Stimulated activated CD8-positive, alpha-beta memory T cell treated with anti-CD3 and anti-CD28 coated beads, Interleukin-4, amount 100 ng/mL, for 4 hours (primary cell): ENCODE measurements at places on chromosomes 12 and 14.

GRCh38 chr12:63093711-63094110 is 57.3 kb downstream of the AVPR1A start:
- DNase-seq: no peak

- no peak for DNase-seq
Observed at GRCh38 chr12:4331221-4331620, 10.2 kb downstream of the TIGAR start.

- no peak for DNase-seq
Observed at GRCh38 chr12:14995583-14996425, 23.0 kb downstream of the PDE6H start.

- peak; percentile 57 for DNase-seq
Observed at GRCh38 chr14:67487937-67488893, at the start of gene TMEM229B. TSS of gene TMEM229B (minus strand) at chr14:67488721. CDS start at chr14:67473923, 14,798 bp downstream.

DNA sequence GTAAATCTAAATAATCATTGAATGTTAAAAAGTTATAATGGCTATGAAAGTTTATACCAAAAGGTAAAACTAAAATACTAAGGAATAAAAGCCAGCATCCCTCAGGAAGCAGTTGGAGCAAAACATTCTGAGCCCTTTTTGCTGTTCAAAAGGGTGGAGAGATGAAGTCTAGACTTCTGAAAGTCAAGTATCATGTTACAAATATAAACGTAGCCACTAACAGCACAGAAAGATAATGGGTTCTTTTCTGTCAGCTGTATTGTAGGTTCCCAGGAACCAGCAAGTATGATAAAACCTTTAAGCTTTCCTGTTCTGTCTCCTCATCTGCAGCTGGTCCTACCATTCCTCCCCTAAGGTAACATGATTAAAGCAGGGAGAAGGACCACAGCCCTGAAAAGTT is 16.4 kb upstream of the PLD4 start:
- no peak for DNase-seq

DNA sequence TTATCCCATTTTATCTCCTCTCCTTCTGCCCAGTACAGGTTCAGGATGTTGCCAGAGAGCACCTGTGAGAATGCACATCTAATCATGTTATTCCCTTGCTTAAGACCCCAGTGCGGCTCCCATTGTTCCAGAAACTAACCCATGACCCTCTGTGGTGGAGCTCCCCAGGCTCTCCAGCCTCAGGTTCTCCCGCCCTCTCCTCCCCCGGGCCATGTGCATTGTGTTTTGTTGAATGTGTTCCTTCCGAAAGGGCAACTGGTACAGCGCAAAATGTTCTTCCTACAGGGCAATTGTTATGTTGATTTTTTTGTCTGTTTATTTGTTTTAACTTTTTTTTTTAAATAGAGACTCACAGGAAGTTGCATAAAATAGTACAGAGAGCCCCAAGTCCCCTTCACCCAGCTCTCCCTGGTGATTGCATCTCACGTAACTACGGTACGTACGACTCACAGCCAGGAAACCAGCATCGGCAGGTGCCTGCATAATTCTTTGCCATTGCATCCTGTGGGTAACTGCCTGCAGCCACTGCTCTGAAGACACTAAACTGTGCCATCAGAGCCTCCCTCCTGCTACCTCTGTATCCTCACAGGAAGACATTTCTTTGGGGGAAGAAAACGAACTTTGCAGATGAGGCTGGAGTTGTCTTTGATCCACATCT is 31.2 kb downstream of the TMEM132C start:
- DNase-seq: no peak

- no peak for DNase-seq
Observed at GRCh38 chr14:65565948-65566347, 153.4 kb downstream of the FUT8 start.

GRCh38 chr12:117147639-117148038 is 42.6 kb downstream of the FBXO21 start:
- no peak for DNase-seq

DNA sequence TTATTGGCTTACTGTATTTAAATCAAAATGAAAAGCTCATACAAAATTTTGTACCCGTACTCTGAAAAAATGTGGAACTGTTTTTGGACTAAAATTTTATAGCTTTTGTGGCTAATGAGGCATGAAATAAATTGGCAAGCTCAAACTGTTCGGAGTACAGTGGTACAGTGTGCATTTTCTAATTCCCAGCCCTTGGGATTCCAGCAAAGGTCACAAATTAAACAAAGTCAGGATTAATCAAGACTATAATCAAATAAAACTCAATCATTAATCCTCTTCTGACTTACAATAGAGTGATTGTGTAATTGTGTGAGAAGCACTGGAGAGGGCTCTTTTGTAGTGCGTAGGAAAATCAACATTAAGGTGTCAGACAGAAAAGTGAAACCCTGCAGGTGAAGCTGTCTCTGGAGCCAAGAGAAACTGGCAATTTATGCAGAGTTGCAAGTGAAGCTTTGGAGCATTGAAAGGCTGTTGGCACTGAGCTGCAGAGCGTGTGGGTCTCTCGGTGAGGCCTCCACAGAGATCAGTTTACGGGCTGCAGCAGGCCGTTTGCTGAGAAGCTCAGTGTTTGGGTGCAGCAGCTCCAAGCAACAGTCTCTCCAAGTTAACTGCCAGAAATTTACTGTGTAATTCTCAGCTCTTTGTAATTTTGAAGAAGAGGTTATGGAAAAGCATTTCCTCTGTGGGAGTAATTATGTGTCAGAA is 275.9 kb downstream of the FBXL14 start:
- no peak for DNase-seq
